AG04449 (cell line): ENCODE measurements at places on chromosomes 2 and 18.

DNA sequence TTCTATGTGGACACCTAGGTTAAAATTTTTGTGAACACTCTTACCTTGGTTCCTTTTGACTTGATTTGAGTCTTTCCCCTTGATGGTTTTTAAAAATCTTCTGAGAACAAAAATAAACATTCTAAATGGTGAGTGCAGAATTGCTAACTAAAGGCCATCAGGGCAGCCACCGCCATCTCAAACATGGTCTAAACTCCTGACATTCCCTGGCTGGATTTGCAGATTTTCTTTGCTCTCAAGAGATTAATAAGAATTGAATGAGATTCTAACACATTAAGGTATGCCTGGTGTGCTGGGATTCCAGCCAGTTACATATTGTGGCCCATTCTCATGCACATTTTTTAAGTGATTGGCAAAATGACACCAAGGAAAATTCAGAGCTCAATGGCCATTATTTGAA, 17.2 kb upstream of the CTDP1 start:
- no peak for DNase-seq

DNA sequence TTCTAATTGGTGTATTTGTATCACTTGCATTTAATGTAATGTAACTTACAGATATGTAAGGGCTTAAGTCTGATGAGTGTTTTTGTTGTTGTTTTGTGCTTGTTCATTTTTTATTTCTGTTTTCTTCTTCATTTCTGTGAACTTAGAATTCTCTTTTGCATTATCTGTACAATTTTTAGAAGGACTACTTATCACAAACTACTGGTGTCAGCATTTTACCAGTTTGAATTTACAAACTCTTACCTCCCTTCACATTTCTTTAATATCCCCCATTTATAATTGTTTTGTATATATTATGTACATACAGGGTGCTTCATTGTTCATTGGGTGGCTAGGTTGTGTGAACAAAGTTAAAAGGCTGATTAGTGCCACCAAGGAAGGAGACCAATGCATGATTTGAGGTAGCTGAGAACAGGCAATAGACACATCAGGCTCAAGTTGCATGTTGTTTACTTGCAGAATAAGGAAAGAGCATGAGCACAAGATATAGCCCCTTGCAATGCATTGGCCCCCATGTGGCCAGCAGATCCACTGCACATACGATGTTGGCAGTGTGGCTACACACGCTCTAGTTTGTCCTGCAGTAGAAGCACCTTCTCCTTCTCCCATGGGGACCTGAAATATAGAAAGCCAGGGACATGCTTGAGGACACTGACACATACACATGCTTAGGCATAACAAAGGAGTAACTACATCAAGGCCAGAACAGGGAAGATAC, 198.2 kb downstream of the CD8B2 start:
- DNase-seq, result no peak

DNA sequence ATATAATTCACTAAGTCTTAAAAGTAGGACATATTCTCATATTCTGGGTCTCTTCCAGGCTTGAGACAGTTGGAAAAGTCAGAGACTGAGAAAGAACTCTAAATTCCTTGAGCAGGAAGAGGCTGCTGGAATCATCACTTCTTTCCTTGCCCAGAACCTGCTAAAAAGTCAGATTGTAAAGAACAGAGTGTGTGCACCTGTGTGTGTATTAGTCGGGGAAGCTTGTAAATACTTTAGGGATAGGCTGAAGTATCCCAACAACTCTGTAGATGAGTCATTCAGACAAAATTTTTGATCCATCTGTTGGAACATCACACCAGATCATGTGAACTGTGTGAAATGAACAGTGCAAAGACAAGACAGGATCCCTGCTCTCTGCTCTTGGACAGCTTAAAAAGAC, 16.1 kb downstream of the GAREM1 start:
- no peak for DNase-seq

DNA sequence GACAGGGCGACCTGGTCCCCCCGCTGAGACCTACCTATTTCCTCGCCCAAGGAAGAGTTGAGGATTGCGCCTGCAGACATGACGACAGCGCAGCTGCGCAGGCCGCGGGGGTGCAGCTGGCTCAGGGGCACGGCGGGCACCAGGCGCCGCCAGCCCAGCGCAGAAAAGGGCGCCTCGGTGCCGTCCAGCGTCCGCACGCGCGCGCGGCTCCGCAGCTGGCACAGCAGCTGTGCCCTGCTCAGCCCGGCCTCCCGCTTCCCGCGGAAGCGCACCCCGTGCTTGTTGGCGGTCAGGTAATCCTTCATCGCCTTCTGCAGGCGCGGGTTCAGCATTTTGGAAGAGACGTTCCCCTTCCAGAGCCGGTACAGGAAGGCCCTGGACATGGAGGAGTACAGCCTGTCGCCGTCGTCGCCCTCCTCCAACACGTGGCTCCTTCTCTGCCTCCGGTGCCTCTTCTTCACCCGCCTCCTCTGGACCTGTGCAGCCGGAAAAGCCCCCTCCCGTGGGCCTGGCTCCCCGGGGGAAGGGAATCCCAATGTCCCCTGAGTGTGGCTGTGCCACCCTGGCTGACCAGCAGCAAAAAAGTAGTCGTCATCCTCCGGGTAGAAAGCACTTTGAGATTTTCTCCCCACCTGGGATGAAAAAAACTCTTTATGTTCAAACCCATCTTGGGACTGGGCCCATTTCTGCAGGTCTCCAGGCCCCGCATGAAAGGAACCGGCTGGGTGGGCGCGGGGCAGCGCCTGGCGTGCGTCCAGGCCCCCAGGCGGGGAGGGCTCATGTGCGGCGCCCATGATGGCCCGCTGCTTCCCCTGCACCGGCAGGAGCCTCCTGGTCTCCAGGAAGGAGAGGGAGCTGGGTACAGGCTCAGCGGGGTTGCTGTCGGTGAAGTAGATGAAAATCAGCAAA, 42.7 kb downstream of the ST6GAL2 start:
- DNase-seq, result no peak

DNA sequence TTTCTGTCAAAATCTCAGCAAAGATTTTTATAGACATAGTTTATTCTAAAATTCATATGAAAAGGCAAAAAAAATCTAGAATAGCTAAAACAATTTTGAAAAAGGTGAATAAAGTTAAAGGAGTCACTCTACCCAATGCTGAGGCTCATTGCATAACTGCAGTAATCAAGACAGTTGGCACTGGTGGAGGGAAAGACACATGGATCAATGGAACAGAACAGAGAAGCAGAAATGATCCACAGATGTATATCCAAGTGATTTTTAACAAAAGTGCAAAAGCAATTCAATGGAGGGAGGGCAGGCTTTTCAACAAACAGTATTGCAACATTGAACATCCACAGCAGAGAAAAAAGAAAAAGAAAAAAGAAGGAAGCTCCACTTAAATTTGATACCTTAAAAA, 162.8 kb downstream of the RBM43 start:
- DNase-seq, result no peak
